AG09319 (cell line): ENCODE measurements at places on chromosomes 2 and 18.

DNA sequence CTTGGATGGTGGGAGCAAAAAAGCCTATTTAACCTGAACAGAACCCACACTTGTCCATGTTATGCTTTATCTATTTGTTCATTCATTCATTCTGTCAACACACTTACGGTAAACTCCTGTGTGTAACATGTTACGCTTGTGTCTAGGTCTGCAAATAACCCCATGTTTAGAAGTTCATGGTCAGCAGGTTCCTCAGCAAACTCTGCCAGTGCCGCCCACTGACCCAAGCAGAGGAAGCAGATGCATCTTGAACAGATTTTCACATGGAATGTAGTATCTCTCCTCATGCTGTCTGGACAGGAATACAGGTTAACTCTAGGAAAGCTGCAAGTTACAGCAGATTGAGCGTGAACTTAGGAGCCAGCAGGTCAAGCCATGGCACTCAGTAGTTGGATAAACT, 213.7 kb upstream of the COPS8 start:
- DNase-seq: no peak

- DNase-seq: no peak
Measured at GRCh38 chr18:39886136-39886535, 2068.9 kb upstream of the PIK3C3 start.

GRCh38 chr18:12485479-12486105, 77.9 kb downstream of the PRELID3A start:
- DNase-seq: no peak

DNA sequence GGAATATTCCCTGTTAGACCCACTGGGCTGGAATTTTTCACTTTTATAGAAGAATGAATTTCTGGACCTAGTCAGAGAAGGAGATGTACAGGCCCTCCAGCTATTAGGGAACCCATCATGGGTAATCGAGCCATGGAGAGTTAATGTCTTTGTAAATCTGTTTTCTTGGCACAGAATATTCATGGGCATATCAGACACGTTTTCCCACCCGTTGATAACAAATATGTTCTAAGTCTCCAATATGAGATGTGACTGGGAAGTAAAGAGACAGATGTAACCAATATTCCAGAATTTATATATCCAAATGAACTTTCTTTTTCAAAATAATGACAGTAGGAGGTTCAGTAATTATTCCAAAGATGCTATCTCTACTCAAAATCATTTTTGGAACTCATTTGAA, 38.7 kb downstream of the CCDC85A start:
- no peak for DNase-seq

- no peak for DNase-seq
Measured at GRCh38 chr2:200839513-200839912, 24.9 kb downstream of the CLK1 start.

GRCh38 chr2:96099861-96100798, 16.2 kb downstream of the ADRA2B start:
- DNase-seq: no peak

DNA sequence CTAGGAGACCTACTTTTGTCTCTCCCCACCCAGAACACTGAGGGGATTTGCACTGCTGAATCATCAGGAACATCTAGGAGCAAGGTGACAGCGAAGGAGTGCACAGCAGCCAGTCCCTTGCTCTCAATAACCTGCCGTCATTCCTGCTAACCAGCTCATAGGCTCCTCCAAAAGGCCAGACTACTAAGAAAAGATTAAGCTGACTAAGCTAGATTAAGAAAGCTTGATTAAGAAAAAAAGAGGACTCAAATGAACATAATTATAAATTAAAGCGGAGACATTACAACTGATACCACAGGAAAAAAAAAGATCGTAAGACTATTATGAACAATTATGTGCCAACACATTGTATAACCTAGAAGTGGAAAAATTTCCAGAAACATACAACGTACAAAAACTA, 1254.8 kb upstream of the CHAC2 start:
- no peak for DNase-seq

- no peak for DNase-seq
Measured at GRCh38 chr2:75320898-75321598, 121.7 kb upstream of the TACR1 start.

DNA sequence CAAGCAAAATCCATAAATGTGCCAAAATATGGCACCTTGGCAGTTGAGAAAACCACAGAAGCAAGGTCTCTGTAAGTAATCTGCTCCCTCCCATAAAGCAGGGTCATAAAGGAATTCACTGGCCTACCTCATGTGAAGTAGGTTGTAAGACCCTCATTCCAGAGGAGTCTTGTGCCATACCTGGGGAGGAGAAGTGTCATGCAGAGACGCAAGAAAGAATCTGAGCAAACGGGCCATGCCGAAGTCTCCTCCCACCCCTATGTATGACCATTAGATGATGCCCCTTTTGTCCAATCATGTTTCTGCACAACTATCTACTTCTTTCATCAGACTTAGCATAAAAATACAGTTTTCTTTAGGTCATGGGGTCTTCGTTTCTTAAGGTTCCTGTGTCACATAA, 14.6 kb downstream of the NMUR1 start:
- DNase-seq: no peak

DNA sequence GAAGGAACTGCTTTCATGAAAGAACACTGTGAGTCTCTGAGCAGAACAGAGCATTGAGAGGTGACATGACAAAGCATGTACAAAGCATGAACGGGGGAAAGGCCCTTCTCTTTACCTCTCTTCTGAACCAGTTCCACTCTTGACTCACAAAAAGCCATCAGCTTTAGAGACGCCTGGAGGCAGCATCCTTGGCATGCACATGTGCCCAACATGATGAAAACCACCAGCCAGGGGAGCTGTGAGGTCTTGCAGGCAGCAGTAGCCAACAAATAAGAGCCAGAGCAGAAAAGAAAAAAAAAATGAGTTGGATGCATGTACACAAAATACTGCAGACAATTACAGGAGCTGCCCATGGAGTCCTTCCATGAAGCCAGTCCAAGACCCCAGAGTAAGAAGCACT, 95.5 kb upstream of the AGAP1 start:
- no peak for DNase-seq

GRCh38 chr2:34012715-34013302, 413.7 kb upstream of the FAM98A start:
- no peak for DNase-seq

- DNase-seq: no peak
Measured at GRCh38 chr2:175012516-175012915, 7.3 kb upstream of the CHN1 start.

DNA sequence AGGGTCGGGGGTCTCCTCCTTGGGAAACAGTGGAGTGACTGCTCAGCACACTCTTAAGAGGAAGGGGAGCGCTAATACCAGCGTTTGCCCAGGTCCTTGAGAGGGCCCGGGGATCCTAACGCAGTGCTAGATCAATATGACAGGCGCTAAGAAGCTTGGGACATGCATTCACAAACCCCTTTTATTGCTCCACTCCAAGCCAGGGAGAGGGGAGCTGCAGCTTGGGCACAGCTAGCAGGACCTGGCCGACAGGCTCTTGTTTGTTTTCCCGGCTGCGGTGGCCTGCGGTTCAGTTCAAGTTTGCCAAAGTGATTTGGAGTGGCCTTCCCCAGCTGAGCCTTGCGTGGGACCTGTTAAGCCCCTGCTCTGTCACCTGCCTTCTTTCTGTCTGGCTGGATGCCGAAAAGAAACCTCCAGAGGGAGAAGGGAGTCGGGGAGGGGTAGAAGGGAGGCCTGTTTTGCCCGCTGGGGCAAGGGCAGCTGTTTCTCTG, 152.1 kb downstream of the GLI2 start:
- no peak for DNase-seq

DNA sequence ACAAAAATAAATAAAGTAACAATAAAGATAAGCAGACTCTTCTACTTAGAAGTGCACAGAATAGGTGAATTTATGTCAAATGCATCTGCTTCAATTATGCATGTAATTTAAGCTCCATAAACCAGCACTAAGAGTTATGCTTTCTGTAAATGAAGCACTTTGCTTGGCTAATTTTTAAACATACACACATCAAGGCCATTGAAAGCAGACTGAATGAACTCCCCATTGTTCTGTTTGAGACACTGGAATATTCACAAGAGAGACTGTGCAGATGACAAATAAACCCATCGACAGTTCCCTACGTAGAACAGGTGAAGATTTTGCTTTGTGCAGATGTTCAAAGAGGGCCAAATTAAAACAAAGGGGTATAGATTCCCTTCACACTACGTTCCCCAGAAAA, 133.4 kb downstream of the PID1 start:
- DNase-seq: no peak

GRCh38 chr2:223972656-223973102, 15.4 kb downstream of the MRPL44 start:
- no peak for DNase-seq

GRCh38 chr2:211837206-211837605, 701.4 kb downstream of the ERBB4 start:
- no peak for DNase-seq

- DNase-seq: no peak
Measured at GRCh38 chr18:62710417-62710816, 4.9 kb upstream of the PHLPP1 start.

- DNase-seq: no peak
Measured at GRCh38 chr2:4219571-4219970, 516.2 kb downstream of the DCDC2C start.

DNA sequence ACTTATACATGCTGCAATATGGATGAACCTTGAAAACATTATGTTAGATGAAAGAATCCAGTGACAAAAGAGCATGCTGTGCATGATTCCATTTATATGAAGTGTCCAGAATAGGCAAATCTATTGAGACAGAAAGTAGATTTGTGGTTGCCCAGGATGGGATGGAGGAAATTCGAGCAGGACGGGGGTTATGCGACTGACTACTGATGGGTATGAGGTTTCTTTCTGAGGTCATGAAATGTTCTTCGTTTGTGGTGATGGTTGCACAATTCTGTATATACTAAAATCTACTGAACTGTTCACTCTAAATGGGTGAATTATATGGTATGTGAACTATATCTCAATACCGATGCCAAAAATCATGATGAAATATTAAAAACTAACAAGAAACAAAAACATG, 18.9 kb upstream of the MTERF4 start:
- no peak for DNase-seq

DNA sequence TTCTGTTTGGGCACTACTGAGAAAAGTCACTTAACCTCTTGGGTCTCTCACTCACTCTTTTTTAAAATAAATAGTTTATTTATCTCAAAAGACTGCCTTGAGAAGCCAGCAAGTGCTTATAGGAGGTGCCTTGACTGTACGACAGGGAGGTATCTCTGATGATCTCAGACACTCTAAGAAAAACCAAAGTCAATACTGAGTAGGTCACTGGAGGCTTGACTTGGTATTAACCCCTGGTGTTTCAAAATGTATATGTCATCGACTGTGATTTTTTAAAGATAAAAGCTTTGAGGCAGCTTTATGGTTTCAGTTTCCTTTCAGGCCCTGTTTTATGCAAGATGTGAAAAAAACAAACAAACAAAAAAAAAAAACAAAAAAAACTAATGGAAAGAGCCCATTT, 33.7 kb downstream of the MREG start:
- no peak for DNase-seq
